Right lung (tissue), 10 donors: ENCODE measurements at places on chromosomes 4 and X.

- DNase-seq: no peak
Observed at GRCh38 chrX:115251458-115252233, 17.8 kb upstream of the LRCH2 start.

DNA sequence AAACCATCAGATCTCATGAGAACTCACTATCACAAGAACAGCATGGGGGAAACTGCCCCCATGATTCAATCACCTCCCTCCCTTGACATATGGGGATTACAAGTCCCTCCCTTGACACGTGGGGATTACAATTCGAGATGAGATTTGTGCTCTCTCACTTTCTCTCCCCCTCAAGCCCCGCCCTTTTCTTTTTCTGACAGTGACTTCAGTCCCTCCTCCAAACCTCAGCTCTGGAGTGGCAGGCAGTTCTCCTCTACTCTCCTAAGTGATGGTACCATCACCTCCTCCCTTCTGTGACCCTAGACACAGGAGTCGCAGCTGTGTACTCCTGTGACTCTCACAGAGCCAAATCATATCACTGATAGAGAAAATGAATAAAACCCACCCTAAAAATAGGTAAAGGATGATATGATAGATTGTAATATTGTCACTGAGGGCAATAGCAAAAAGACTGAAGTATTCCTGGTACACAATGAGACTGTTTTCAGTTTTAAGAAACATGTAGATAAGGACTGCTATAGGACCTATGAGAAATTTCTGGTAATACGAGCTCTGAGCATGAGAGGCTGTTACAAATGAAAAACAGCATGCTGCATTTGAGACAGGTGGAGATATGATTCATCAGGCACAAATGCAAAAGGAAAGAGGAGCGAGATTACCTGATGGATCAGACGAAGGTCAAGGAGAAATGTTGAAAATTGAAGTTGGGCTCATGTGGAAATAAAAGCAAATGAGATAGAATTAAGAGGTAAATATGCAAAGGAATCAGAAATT is 101.2 kb upstream of the CBLL2 start:
- DNase-seq: no peak

DNA sequence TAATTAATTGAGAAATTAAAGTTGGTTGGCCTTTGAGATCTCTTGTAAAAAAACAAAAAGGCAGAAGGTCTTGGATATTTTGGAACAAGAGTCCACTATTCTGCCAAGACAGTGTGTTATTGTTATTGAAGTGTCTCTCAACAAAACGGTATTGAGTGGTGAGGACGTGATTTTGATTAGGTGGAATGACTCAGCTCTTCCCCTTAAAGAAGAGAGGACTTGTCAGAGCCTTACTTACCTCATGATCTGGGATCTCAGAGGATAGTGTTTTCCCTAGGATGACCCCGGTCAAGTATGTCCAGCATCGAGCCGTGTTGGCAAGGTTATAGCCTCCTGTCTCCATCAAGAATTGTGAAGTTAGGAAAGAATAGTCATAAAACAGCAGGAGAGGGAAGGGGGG is 110.9 kb downstream of the HDAC8 start:
- DNase-seq: no peak

DNA sequence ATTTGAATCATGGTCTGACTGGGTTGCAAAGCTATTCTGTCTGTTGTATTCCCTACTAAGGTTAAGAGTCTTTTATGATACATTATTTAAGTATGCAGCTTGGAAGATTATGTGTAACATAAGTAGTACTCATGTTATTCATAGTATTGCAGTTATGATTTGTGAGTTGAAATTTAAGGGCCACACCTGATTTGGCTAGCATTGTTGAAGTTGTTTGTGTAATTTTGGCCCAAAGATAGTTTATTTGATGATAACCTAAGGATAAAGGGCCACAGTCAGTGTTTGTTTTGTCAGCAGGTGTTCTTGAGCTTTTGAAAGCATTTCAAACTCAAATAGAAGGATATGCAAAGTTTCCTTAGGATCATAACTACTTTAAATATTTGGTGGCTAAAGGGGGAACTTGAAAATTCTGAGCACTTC is 38.9 kb downstream of the NUDT9 start:
- DNase-seq: no peak

DNA sequence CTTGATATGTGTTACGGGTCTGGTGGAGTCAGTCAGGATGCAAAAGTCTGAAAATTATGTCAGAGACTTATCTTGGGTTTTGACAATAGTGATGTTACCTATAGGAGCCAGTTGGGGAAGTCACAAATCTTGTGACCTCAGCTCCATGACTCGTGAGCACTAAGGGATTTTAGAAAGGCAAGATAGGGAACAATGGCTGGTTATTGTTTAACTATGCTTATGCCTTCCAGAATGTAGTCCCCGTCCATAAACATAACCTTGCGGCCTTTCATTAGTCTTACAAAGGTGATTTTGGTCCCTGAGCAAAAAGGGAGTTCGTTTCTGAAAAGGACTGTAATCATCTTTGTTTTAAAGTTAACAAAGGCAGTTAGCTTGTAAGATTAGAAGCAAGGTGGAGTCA is 23.9 kb upstream of the GATB start:
- DNase-seq: no peak

DNA sequence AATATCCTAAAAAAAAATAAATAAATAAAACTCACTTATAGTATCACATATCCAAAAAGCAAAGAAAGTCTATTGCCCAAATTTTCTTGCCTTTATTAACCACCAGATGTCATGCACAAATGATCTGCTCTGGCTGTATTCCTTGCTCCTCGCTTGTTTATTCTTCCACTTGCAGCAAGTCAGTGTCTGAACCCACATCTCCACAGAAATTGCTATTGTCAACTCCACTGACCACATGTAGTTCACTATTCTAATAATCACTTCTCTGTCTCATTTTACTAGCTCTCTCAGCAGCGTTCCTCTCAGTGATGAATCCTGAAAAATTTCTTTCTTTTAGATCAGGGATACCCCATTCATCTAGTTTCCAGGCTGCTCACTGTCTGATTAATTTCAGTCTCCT is 29.3 kb upstream of the CXXC4 start:
- no peak for DNase-seq

GRCh38 chr4:146522869-146523205 is 1.1 kb upstream of the SLC10A7 start:
- peak; percentile 29 for DNase-seq

- DNase-seq: no peak
Observed at GRCh38 chr4:52694936-52695335, 35.8 kb upstream of the USP46 start.

DNA sequence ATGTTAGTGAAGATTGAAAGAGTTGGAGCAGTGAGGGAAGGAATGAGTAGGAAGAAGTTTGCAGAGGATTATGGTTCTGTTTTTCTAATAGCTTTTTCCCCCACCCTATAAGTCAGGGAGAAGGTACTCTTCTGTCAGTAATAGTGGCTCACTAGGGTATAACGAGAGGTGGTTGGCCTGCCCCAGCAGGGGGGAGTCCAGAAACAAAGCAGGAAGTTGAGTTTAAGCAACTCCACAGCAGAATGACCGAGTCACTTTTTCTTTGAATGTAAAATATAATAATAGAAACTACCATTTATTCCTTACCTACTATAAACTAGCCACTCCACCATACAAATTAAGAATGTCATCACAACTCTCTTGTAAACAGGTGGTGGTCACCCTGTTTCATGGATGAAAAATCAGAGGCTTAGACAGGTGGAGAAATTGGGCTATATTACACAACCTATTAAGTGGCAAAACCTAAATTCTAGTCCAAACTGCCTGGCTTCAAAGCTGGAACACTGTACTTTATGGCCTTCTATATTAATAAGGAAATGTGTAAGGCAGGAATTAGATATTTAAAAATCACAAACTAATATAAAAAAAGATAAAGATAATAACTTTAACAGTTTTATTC is 21.9 kb downstream of the AP1AR start:
- no peak for DNase-seq

GRCh38 chr4:8238515-8239053 is 31.0 kb upstream of the HTRA3 start:
- no peak for DNase-seq

- no peak for DNase-seq
Observed at GRCh38 chr4:128249787-128250668, 37.6 kb downstream of the PGRMC2 start.

DNA sequence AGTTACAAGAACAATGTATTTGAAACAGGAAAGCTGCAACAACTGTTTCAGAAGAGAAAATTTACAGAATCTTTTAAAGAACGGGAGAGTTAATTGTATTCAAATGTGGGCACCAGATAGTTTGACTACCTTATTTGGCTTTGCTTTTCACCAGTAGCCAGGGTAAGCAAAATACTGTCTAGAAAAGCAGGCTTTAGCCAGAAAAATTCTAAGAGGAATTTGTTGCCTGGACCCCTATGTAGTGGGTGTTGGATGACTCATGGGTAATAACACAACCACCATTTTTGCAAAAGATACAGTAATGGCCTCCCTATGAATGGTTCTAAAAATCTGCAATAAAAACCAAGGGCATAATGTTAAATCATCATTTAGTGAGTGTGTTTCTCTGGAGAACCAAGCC is 233.4 kb upstream of the ANXA3 start:
- DNase-seq: no peak

DNA sequence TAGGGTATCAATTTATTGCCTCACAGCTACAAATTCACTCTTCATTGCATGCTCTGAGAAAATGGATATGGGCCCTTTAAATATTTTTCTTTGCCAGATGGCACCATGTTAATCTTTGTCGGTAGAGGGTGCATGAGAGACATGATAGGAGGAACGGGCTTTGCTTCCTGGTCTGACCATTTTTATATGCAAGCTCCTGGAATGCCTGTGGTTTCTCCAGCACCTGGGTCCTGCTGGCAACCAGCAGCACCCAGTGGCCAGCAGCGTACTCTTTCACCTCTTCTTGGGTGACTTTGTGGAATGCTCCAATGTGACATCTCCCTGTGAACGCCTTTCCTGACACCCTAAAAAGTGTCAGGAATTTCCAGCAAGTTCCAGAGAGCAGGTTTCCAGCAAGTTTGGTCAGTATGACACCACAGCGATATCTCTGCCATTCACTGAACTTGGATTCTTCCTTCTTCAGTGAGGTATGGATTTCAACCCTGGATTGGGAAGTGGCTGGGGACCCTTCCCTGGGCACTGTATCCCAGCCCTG is 140.3 kb upstream of the PGRMC2 start:
- no peak for DNase-seq

- DNase-seq: no peak
Observed at GRCh38 chrX:152619897-152620296, 17.8 kb upstream of the GABRQ start.

DNA sequence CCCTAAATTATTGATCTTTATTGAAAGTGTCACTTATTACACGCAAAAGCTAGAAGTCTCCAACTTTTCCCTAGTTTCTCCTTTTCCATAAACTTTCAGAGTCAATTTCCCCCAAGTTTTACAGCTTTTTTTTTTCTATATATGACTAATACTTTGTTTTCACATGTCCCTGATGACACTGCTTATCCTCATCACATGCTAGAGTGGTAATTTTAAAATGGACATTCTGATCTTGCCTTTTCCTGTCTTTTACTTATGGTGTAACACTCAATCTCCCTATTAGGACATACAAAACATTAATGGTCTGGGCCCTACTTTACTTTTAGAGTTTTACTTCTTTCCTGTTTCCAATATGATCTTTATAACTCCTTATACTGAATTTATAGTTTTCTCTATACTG is 112.6 kb downstream of the ANK2 start:
- no peak for DNase-seq

- DNase-seq: no peak
Observed at GRCh38 chr4:71907782-71908181, 123.9 kb upstream of the GC start.

DNA sequence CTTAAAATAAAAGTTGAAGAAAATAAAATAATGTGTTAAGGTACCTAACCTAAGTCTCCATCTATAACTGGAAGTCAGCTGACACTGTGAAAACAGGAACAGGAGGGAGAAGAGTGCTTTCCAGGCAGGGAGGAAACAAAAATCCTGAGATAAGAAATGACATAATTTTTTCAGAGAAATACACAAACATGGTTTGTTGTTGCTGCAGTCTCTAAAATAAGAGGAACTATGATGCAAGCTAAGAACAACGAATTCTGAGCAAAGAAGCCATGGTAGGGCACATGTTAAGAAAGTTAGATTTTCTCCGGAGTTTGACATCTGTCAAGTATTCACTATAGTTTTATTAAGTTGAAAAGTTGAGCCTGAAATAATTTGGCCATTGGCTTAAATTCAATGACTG is 26.9 kb downstream of the PAPSS1 start:
- no peak for DNase-seq

- DNase-seq: no peak
Observed at GRCh38 chrX:112967903-112968302, 127.3 kb upstream of the AMOT start.

GRCh38 chr4:3422241-3422801 is 19.4 kb upstream of the HGFAC start:
- DNase-seq: no peak

DNA sequence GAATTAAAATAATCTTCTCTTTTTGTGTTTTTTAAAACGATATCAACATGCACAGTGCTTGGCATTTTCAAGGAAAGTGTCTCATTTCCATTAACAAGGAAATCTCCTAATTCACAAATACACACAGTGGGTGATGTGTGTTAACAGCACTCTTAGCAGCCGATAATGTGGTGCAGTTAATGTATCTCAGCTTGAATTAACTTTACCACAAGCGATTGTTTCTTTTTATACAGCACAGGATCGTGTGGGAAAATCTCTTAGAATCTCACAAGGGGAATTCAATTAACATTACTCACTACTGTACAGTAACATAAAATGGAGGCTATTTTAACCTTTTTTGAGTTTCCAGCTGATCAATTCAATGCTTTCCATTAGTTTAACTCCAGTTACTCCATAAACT is 1841.9 kb downstream of the STIM2 start:
- DNase-seq: no peak

- DNase-seq: no peak
Observed at GRCh38 chr4:109969087-109969486, 56.4 kb downstream of the EGF start.

- peak; percentile 11 for DNase-seq
Observed at GRCh38 chr4:170853422-170854021, 763.8 kb upstream of the AADAT start.

DNA sequence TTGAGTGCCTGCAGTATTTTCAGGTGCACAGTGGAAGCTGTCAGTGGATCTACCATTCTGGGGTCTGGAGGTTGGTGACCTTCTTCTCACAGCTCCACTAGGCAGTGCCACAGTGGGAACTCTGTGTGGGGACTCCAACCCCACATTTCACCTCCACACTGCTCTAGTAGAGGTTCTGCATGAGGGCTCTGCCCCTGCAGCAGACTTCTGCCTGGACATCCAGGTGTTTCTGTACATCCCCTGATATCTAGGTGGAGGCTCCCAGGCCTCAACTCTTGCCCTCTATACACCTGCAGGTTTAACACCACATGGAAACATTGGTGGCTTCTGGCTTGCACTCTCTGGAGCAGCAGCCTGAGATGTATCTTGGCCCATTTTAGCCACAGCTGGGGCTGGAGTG is 17.0 kb upstream of the NELFA start:
- DNase-seq: no peak

GRCh38 chrX:153880440-153880815 is 5.5 kb downstream of the L1CAM start:
- no peak for DNase-seq
